ENCODE measurements at places on chromosomes 5 and 9. TPM values are rescaled to one million over a fixed set of nuclear protein-coding genes. Genes with fewer than 3 reads are reported as not detected.
A peak's percentile ranks its signal among the peaks of the same experiment; 100 is the strongest.

The IL13 gene
- not detected for total RNA-seq

The FAM219A gene
- 15.6 TPM for total RNA-seq

The ANKRD33B gene
- total RNA-seq: 32.1 TPM

The CNOT8 gene
- 72.7 TPM for total RNA-seq

The PPP3R2 gene
- not detected for total RNA-seq

The PCDHB8 gene
- not detected for total RNA-seq

The PAPPA gene
- total RNA-seq: 3.9 TPM

The MLANA gene
- total RNA-seq: not detected

The NTNG2 gene
- not detected for total RNA-seq

The PDCD1LG2 gene
- 1.4 TPM for total RNA-seq

GRCh38 chr5:982377-983237 lies 26.0 kb upstream of the NKD2 start:
- no peaks in the 10 kb centered on the region for H3K4me1 ChIP-seq
- H3K27me3 ChIP-seq: peaks cover 87% of the 10 kb centered on the region
- H3K27ac ChIP-seq: no peak overlapping the region
- DNase-seq: no peak
- H3K36me3 ChIP-seq: no peaks in the 10 kb centered on the region
- no peak overlapping the region for H3K4me3 ChIP-seq

- peaks cover 69% of the 10 kb centered on the region for H3K4me1 ChIP-seq
- no peaks in the 10 kb centered on the region for H3K27me3 ChIP-seq
- no peak overlapping the region for H3K4me3 ChIP-seq
- H3K36me3 ChIP-seq: no peaks in the 10 kb centered on the region
These were observed 58.6 kb downstream of the SLC22A5 start for GRCh38 chr5:132428147-132428482.

GRCh38 chr5:4370218-4370617 lies 769.9 kb upstream of the ADAMTS16 start:
- no peaks in the 10 kb centered on the region for H3K4me1 ChIP-seq
- H3K27me3 ChIP-seq: peaks cover 28% of the 10 kb centered on the region
- DNase-seq: no peak
- no peak overlapping the region for H3K27ac ChIP-seq
- no peak overlapping the region for H3K4me3 ChIP-seq

DNA sequence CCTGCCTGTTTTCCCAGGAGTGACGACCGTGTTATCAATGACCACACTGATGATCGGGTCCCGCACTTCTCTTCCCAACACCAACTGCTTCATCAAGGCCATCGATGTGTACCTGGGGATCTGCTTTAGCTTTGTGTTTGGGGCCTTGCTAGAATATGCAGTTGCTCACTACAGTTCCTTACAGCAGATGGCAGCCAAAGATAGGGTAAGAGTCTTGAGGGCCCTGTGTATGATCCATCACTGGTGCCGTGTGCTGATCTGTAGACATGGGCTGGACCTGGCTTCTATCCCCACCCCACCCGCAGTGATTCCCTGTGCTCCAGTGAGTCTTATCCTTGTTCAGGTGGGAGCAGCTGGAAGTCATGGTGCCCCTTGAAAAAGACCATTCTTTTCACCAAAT lies 26.0 kb downstream of the GABRP start:
- no peaks in the 10 kb centered on the region for H3K27me3 ChIP-seq
- H3K4me3 ChIP-seq: no peak overlapping the region
- H3K36me3 ChIP-seq: no peaks in the 10 kb centered on the region
- no peak overlapping the region for H3K27ac ChIP-seq
- H3K4me1 ChIP-seq: no peaks in the 10 kb centered on the region

DNA sequence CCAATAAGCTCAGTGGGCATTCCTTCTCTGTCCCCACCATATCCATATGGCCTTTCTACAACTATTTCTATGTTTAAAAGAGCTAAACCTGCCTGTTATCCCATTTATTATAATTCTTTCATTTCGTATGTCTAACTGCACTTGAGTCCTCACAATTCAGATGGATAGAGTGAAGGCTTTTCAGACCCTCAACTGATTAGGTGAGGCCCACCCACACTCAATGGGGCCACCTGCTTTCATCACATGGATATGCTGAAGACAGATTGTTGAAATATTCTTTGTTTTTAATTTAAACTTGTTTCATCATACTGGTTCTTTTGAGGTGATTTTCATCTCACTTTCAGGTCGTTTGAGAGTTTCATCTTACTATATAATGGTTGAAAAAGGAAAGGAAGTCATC lies 5.7 kb upstream of the S1PR3 start:
- H3K4me1 ChIP-seq: peaks cover 14% of the 10 kb centered on the region
- H3K4me3 ChIP-seq: no peak overlapping the region
- H3K27me3 ChIP-seq: no peaks in the 10 kb centered on the region
- no peak for DNase-seq
- no peak overlapping the region for H3K27ac ChIP-seq
- no peaks in the 10 kb centered on the region for H3K36me3 ChIP-seq

DNA sequence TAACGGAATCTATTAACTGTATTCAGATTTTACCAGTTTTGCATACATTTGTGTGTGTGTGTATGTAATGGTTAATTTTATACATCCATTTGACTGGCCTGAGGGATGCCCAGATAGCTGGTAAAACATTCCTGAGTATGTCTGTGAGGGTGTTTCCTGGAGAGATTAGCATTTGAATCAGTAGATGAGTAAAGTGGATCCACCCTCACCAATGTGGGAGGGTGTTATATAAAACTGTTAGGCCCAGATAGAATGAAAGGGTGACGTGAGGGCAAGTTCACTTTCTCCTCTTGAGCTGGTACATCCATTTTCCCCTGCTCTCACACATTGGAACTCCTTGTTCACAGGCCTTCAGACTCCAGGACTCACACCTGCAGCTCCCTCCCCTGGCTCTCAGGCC lies 88.7 kb downstream of the EMB start:
- no peak overlapping the region for H3K27ac ChIP-seq
- H3K36me3 ChIP-seq: no peaks in the 10 kb centered on the region
- H3K4me1 ChIP-seq: no peaks in the 10 kb centered on the region
- DNase-seq: no peak

- no peak overlapping the region for H3K4me3 ChIP-seq
- DNase-seq: no peak
- H3K27ac ChIP-seq: no peak overlapping the region
- peaks cover 25% of the 10 kb centered on the region for H3K27me3 ChIP-seq
These were observed 108.6 kb upstream of the EGFLAM start for GRCh38 chr5:38149815-38150195.

- no peak for DNase-seq
- no peak overlapping the region for H3K27ac ChIP-seq
- H3K36me3 ChIP-seq: no peaks in the 10 kb centered on the region
- H3K4me3 ChIP-seq: no peak overlapping the region
- no peaks in the 10 kb centered on the region for H3K27me3 ChIP-seq
- H3K4me1 ChIP-seq: no peaks in the 10 kb centered on the region
These were observed 324.2 kb downstream of the MRPS30 start for GRCh38 chr5:45132972-45133371.

- no peak overlapping the region for H3K27ac ChIP-seq
- no peaks in the 10 kb centered on the region for H3K27me3 ChIP-seq
- no peak overlapping the region for H3K4me3 ChIP-seq
These were observed 1200.6 kb downstream of the PTPRD start for GRCh38 chr9:9412241-9412640.

- no peaks in the 10 kb centered on the region for H3K36me3 ChIP-seq
- H3K27ac ChIP-seq: peak overlapping the region; percentile 20
- peaks cover 26% of the 10 kb centered on the region for H3K4me1 ChIP-seq
- no peak overlapping the region for H3K4me3 ChIP-seq
These were observed 68.1 kb downstream of the GDNF start for GRCh38 chr5:37771731-37772130.

GRCh38 chr5:172854451-172854871 lies 20.4 kb downstream of the ERGIC1 start:
- H3K4me1 ChIP-seq: peaks cover 36% of the 10 kb centered on the region
- no peak for DNase-seq
- no peak overlapping the region for H3K4me3 ChIP-seq
- H3K36me3 ChIP-seq: no peaks in the 10 kb centered on the region
- no peaks in the 10 kb centered on the region for H3K27me3 ChIP-seq

- DNase-seq: no peak
- H3K4me3 ChIP-seq: no peak overlapping the region
- H3K27ac ChIP-seq: no peak overlapping the region
- no peaks in the 10 kb centered on the region for H3K36me3 ChIP-seq
These were observed 177.3 kb upstream of the C9orf72 start for GRCh38 chr9:27750566-27750965.

DNA sequence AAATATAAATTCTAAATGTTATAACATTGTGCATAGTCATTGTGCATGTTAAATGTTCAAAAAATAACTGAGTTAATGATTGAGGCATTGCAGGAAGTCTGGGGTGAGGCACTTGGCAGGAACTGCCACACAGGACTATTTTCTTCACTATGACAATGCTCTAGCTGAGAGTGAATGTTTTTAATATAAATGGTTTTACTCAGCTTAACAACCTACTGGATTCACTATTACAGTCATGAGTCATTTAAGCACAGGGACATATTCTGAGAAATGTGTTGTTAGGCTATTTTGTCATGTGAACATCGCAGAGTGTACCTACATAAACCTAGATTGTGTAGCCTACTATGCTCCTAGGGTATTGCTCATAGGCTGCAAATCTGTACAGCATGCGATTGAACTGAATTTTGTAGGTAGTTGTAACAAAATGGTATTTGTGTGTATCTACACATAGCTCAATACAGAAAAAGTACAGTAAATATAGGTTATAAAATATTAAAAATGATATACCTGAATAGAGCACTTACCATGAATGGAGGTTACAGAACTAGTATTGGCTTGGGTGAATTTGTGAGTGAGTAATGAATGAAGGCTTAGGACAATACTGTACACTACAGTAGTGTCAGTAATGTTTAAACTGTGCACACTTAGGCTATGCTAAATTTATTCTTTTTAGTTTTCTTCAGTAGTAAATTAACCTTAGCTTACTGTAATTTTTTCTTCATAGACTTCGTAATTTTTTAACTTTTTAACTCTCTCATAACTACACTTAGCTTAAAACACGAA lies 346.1 kb upstream of the PTGER4 start:
- DNase-seq: no peak
- H3K27me3 ChIP-seq: no peaks in the 10 kb centered on the region
- H3K4me3 ChIP-seq: no peak overlapping the region
- no peaks in the 10 kb centered on the region for H3K36me3 ChIP-seq
- H3K27ac ChIP-seq: no peak overlapping the region
- no peaks in the 10 kb centered on the region for H3K4me1 ChIP-seq

GRCh38 chr5:125416055-125416454 lies 669.6 kb upstream of the ZNF608 start:
- DNase-seq: no peak
- peaks cover 16% of the 10 kb centered on the region for H3K4me1 ChIP-seq
- H3K36me3 ChIP-seq: no peaks in the 10 kb centered on the region
- H3K4me3 ChIP-seq: no peak overlapping the region
- H3K27ac ChIP-seq: no peak overlapping the region
- no peaks in the 10 kb centered on the region for H3K27me3 ChIP-seq

- H3K27me3 ChIP-seq: no peaks in the 10 kb centered on the region
- H3K4me1 ChIP-seq: peaks cover 6% of the 10 kb centered on the region
- no peaks in the 10 kb centered on the region for H3K36me3 ChIP-seq
- no peak for DNase-seq
- no peak overlapping the region for H3K27ac ChIP-seq
These were observed 5.5 kb downstream of the CD74 start for GRCh38 chr5:150407096-150407720.

GRCh38 chr5:128528637-128529255 lies 9.3 kb downstream of the FBN2 start:
- DNase-seq: no peak
- no peak overlapping the region for H3K4me3 ChIP-seq
- H3K36me3 ChIP-seq: no peaks in the 10 kb centered on the region
- H3K27me3 ChIP-seq: no peaks in the 10 kb centered on the region
- H3K4me1 ChIP-seq: no peaks in the 10 kb centered on the region

DNA sequence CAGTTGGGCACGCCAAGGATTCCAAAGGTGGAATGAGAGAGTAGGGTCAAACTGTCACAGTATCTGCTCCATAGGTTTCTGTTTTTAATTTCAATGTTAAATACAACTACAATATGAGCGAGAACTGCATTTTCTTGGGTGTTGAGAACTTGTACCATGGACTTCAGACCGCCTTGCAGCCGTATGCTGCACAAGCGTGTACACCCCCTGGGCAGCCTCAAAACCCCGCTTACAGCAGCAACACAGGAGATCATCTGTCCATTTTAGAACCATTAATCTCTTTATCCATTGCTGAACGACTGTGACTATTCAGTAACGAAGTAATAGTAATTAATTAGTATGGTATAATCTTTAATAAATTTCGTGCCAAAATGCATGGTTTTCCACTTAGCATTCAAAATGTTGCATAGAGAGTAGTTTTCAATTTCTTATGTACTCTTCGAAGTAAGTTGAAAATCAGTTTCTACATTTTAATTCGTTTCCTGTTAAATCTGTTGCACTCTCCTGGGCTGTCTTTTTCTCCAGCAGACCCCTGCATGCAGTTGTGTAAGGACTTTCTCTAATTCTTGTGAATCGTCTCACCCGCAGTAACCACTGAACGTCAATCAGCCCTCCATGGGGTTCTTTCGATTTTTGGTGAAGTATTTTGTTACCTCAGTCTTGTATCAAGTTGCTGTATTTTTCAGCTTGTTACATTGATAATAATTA lies 42.0 kb upstream of the GARNL3 start:
- no peaks in the 10 kb centered on the region for H3K36me3 ChIP-seq
- DNase-seq: no peak
- no peak overlapping the region for H3K27ac ChIP-seq
- H3K27me3 ChIP-seq: no peaks in the 10 kb centered on the region
- H3K4me1 ChIP-seq: no peaks in the 10 kb centered on the region

DNA sequence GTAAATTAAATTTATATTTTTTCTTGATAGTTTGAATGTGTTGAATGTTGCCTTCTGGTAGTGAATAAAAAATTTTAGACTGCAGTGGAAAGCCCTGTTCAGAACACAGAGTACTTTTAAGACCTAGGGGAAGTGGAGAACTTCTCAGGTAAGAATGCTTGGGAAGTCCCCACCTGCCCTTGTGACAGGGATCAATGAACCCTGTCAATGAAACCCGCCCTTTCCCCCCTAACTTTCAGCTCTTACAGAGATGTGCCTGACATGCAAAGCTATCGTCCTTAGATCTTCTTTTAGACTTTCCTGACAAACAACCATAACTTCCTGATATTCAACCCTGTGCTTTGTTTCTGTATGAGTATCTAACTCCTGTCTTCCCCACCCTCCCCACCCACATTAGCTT lies 562.7 kb downstream of the TLE4 start:
- H3K4me1 ChIP-seq: no peaks in the 10 kb centered on the region
- peaks cover 10% of the 10 kb centered on the region for H3K27me3 ChIP-seq
- no peak for DNase-seq
- H3K4me3 ChIP-seq: no peak overlapping the region
- no peaks in the 10 kb centered on the region for H3K36me3 ChIP-seq

- H3K36me3 ChIP-seq: peaks cover 26% of the 10 kb centered on the region
- H3K27ac ChIP-seq: peak overlapping the region; percentile 9
- DNase-seq: no peak
- no peak overlapping the region for H3K4me3 ChIP-seq
- H3K27me3 ChIP-seq: no peaks in the 10 kb centered on the region
These were observed 87.0 kb downstream of the IARS1 start for GRCh38 chr9:92206488-92206887.

GRCh38 chr9:6673326-6674025 lies 27.9 kb upstream of the GLDC start:
- H3K4me1 ChIP-seq: no peaks in the 10 kb centered on the region
- DNase-seq: no peak
- H3K27me3 ChIP-seq: no peaks in the 10 kb centered on the region

GRCh38 chr9:34382879-34383278 lies 6.2 kb upstream of the MYORG start:
- H3K27ac ChIP-seq: no peak overlapping the region
- DNase-seq: no peak
- no peak overlapping the region for H3K4me3 ChIP-seq
- no peaks in the 10 kb centered on the region for H3K36me3 ChIP-seq

- DNase-seq: peak; percentile 78
- 0 out of 2 replicates have a peak overlapping the region, but pooled peaks have one; percentile 37 for H3K27ac ChIP-seq
- no peak overlapping the region for H3K4me3 ChIP-seq
- H3K36me3 ChIP-seq: no peaks in the 10 kb centered on the region
- H3K4me1 ChIP-seq: no peaks in the 10 kb centered on the region
These were observed 28.7 kb downstream of the NEK6 start for GRCh38 chr9:124286292-124286931.
